ENCODE measurements at places on chromosomes 16 and 17. TPM values are rescaled to one million over a fixed set of nuclear protein-coding genes. Genes with fewer than 3 reads are reported as not detected.

DNA sequence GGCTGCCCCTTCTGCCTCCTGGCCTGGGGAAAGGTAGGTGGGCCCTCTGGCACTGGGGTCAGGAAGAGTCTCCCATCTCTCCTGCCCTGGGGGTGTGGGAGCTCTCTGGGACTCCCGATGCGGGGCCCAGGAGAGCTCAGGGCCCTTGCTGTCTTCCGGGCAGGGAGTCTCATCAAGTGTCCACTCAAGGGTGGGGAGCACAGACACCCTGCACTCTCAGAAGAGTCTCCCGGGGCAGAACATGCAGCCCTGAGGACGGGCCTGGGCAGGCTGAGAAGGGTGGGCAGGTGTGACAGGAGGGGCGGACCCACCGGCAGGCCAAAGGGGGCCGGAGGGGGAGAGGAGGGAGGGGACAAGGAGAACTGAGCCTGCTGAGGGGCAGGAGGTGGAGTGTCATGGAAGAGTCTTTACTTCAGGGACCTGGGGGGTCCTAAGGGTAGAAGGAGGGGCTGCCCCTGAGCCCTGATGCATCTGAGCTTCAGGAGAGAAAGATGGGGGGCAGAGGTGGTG lies 8.4 kb upstream of the PKMYT1 start:
- H3K4me1 ChIP-seq: peaks cover 36% of the 10 kb centered on the region
- no peaks in the 10 kb centered on the region for H3K27me3 ChIP-seq

DNA sequence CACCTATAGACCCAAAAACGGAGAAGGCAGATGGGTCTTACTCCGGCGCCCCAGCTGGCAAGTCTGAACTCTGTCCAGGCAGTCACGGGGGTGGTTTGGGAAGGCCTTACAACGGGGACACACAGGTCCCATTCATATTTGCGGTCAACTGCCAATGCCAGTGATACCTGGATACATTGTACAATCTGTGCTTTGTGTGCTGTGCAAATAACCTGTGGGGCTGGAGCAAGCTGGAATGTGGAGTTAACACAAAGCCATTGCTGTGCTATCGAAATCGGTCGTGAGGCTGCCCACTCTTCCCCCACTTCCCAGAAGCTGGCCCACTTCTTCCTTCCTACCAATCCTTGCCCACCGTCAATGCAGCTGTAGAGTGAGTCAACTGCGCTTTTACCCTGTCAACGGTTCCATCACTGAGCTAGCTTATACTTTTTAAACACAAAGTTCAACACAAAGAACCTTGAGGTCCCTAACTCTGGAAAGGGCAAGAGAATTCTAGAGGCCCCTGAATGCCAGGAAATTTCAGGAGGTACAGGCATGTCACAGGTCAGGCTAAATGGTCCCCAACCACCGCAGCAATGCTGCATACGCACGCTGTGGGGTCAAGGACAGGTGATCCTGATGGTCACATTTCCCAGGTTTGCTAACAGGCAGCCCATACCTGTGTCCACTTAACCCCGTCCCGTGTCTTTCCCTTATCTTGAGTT lies 122.8 kb downstream of the ZFHX3 start:
- H3K4me3 ChIP-seq: no peak overlapping the region
- H3K27me3 ChIP-seq: peaks cover 25% of the 10 kb centered on the region

DNA sequence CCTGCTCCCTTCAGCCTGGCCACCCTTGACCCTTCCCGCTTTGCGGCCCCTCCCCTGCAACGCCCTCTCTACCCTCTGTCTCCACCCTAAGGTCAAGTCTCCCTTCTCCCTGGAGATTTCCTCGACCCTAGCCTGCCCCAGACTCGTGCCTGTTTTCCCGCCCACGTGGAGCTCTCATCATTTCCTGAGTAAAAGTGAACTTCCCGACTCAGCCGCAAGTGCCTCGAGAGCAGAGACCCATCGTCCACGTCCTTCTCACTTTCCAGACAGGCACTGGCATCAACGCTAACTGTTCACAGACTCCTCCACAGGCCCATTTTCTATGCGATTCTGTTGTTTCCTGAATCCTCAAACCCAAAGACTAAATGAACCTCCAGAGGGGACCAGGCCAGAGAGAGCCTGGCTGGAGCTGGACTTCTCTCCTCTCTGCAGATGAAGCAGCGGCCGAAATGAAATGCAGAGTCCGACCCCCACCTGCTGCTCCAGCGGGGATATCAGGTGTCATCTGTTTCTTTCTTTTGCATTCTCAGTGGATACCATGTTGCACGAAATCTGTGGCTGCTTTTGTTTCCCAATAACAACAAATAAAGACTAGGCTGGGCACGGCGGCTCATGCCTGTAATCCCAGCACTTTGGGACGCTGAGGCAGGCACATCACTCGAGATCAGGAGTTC lies 52.5 kb downstream of the RTN4RL1 start:
- H3K4me1 ChIP-seq: no peaks in the 10 kb centered on the region
- H3K36me3 ChIP-seq: no peaks in the 10 kb centered on the region
- no peak overlapping the region for H3K27ac ChIP-seq
- no peak for DNase-seq

DNA sequence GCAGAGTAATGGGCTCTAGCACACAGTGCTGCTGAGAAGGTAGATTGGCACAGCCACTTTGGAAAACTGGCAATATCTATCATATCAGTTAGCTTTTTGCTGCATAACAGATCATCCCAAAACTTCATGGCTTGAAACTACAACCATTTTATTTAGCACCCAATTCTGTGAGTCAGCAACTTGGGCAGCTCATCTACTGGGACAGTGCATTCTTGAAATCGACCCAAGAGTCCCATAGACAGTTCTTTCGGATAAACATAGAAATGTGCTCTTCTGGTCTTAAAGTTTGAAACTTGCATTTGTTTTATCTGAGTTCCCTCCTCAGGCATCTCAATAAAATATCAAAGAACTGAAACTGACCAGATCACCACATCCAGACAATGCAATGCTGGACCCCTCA lies 76.7 kb downstream of the CEP112 start:
- no peaks in the 10 kb centered on the region for H3K4me1 ChIP-seq
- no peaks in the 10 kb centered on the region for H3K36me3 ChIP-seq
- DNase-seq: no peak

GRCh38 chr17:54368906-54369305 lies 531.7 kb upstream of the TOM1L1 start:
- no peaks in the 10 kb centered on the region for H3K4me1 ChIP-seq
- no peaks in the 10 kb centered on the region for H3K27me3 ChIP-seq
- no peak overlapping the region for H3K27ac ChIP-seq
- no peak for DNase-seq
- H3K4me3 ChIP-seq: no peak overlapping the region

The TCAP gene
- 0.20 TPM for polyA plus RNA-seq

The APOH gene
- not detected for polyA plus RNA-seq

The GPRC5C gene
- 24.2 TPM for polyA plus RNA-seq

The KRTAP4-4 gene
- polyA plus RNA-seq: not detected

The RTN4RL1 gene
- polyA plus RNA-seq: 3.4 TPM

The MAP2K6 gene
- 0.12 TPM for polyA plus RNA-seq

The ST6GALNAC2 gene
- 38.7 TPM for polyA plus RNA-seq

All from keratinocyte (primary cell).